ENCODE measurements at places on chromosomes 3 and 15. TPM values are rescaled to one million over a fixed set of nuclear protein-coding genes. Genes with fewer than 3 reads are reported as not detected.
A peak's percentile ranks its signal among the peaks of the same experiment; 100 is the strongest.

Gene RAB6B
- 0.80 TPM for total RNA-seq

Gene TUSC7
- total RNA-seq, result not detected

Gene GOLGA8T
- not detected for total RNA-seq

Gene MAN2C1
- 777 TPM for total RNA-seq

Gene IL1RAP
- 5.6 TPM for total RNA-seq

Gene MELTF
- 143 TPM for total RNA-seq

Gene PLIN1
- not detected for total RNA-seq

Gene GOLGA8G
- total RNA-seq, result not detected

Gene PPP1R14D
- 197 TPM for total RNA-seq

DNA sequence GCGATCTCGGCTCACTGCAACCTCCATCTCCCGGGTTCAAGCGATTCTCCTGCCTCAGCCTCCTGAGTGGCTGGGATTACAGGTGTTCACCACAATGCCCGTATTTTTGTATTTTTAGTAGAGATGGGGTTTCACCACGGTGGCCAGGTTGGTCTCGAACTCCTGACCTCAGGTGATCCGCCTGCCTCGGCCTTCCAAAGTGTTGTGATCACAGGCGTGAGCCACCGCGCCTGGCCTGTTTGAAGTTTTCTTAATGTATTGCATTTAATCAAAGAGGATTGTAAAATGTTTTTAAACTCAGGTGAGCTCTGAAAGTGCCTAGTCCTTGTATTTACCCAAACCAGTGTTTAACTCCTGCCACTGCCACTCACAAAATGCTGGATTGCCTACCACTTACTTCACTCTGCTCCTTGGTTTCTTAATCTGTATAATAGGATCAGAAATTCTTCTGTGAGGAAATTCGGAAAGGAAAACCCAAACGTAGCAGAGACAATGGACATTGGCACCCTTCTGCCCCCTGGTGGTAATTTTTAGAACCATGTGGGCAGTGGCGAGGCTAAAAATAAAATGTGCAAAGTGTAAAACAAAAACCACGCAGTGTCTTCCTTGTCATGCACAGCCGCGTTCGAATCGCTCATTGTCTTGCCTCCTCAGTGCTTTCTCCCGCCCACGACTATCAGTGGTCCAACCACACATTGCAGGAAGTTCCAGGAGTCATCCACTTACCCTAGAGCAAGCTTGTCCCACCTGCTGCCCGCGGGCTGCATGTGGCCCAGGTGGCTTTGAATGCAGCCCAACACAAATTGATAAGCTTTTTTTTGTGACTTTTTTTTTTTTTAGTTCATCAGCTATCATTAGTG is 27.3 kb downstream of the CEP19 start:
- no peaks in the 10 kb centered on the region for H3K27me3 ChIP-seq
- H3K4me3 ChIP-seq, result peak overlapping the region; percentile 2
- H3K27ac ChIP-seq, result no peak overlapping the region
- H3K36me3 ChIP-seq, result no peaks in the 10 kb centered on the region
- DNase-seq, result peak; percentile 55
- no peaks in the 10 kb centered on the region for H3K4me1 ChIP-seq

- no peaks in the 10 kb centered on the region for H3K4me1 ChIP-seq
- H3K4me3 ChIP-seq, result no peak overlapping the region
- H3K27ac ChIP-seq, result no peak overlapping the region
- no peak for DNase-seq
- H3K36me3 ChIP-seq, result no peaks in the 10 kb centered on the region
Measured at GRCh38 chr3:105347625-105348302, 18.9 kb upstream of the ALCAM start.

- peak overlapping the region; percentile 79 for H3K4me3 ChIP-seq
- H3K27ac ChIP-seq, result peak overlapping the region; percentile 97
- H3K27me3 ChIP-seq, result no peaks in the 10 kb centered on the region
- no peaks in the 10 kb centered on the region for H3K4me1 ChIP-seq
- no peaks in the 10 kb centered on the region for H3K36me3 ChIP-seq
Measured at GRCh38 chr3:32500880-32501782, 1.5 kb downstream of the CMTM6 start.

DNA sequence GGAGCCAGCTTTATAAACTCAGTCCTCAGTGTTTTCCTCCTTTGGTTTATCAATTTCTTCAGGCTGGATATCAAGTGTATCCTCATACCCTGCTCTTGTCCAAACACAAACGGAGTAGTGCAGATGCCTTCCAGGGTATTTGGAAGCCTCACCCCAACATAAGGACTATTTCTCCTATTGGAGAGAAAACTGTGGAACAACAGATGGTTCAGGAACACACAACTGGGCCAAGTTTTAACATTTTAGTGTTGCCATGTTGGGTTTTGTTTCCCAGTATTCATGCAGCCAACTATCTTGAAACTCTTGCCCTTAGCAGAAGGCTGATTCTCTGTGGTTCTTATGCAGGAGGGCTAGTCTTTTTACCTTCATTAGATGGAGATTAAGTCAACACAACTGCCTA is 398.1 kb downstream of the GABRB3 start:
- H3K27me3 ChIP-seq, result no peaks in the 10 kb centered on the region
- no peak overlapping the region for H3K27ac ChIP-seq
- no peaks in the 10 kb centered on the region for H3K4me1 ChIP-seq
- no peak overlapping the region for H3K4me3 ChIP-seq
- no peak for DNase-seq
- no peaks in the 10 kb centered on the region for H3K36me3 ChIP-seq

- no peak for DNase-seq
- H3K4me3 ChIP-seq, result no peak overlapping the region
- H3K27ac ChIP-seq, result no peak overlapping the region
- no peaks in the 10 kb centered on the region for H3K4me1 ChIP-seq
- no peaks in the 10 kb centered on the region for H3K27me3 ChIP-seq
- no peaks in the 10 kb centered on the region for H3K36me3 ChIP-seq
Measured at GRCh38 chr3:36973139-36973538, 19.8 kb downstream of the EPM2AIP1 start.

- no peak for DNase-seq
- no peaks in the 10 kb centered on the region for H3K27me3 ChIP-seq
- H3K27ac ChIP-seq, result no peak overlapping the region
- H3K36me3 ChIP-seq, result no peaks in the 10 kb centered on the region
- no peaks in the 10 kb centered on the region for H3K4me1 ChIP-seq
Measured at GRCh38 chr15:26721232-26721967, 51.5 kb downstream of the GABRB3 start.

GRCh38 chr3:185283374-185283935 is 29.6 kb upstream of the EHHADH start:
- H3K27me3 ChIP-seq, result no peaks in the 10 kb centered on the region
- no peaks in the 10 kb centered on the region for H3K36me3 ChIP-seq
- no peak for DNase-seq
- H3K4me1 ChIP-seq, result peaks cover 8% of the 10 kb centered on the region

- no peak for DNase-seq
- peaks cover 20% of the 10 kb centered on the region for H3K4me1 ChIP-seq
- H3K27me3 ChIP-seq, result no peaks in the 10 kb centered on the region
- no peak overlapping the region for H3K4me3 ChIP-seq
Measured at GRCh38 chr3:186110975-186111974, 2.4 kb upstream of the ETV5 start.

DNA sequence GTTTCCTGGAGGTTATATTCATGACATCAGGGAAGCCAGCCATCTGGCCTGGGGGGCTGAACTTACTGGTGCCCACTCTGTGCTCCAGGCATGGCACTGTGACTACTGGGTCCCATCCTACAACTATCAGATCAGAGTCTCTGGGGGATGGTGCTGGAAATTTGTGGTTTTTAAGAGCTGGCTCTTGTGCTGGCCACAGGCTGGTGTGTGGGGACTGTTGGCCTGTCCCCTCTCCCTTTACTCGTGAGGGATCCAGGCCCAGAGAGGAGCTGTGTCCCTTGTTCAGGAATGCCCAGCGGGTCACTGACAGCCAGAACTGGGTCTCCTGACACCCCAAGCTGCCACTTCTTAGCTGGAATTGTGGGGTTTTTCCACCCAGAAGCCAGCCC is 44.5 kb upstream of the SEC22A start:
- H3K4me3 ChIP-seq, result no peak overlapping the region
- H3K36me3 ChIP-seq, result no peaks in the 10 kb centered on the region
- no peak overlapping the region for H3K27ac ChIP-seq
- no peaks in the 10 kb centered on the region for H3K4me1 ChIP-seq
- no peak for DNase-seq

- H3K27ac ChIP-seq, result peak overlapping the region; percentile 79
- peak; percentile 74 for DNase-seq
- peaks cover 13% of the 10 kb centered on the region for H3K4me1 ChIP-seq
- H3K36me3 ChIP-seq, result no peaks in the 10 kb centered on the region
- no peak overlapping the region for H3K4me3 ChIP-seq
Measured at GRCh38 chr15:45228931-45229330, 23.1 kb upstream of the SLC28A2 start.

- no peaks in the 10 kb centered on the region for H3K27me3 ChIP-seq
- no peaks in the 10 kb centered on the region for H3K4me1 ChIP-seq
- DNase-seq, result no peak
- H3K27ac ChIP-seq, result no peak overlapping the region
- no peaks in the 10 kb centered on the region for H3K36me3 ChIP-seq
- no peak overlapping the region for H3K4me3 ChIP-seq
Measured at GRCh38 chr3:99783011-99783573, 34.6 kb upstream of the CMSS1 start.

- peaks cover 62% of the 10 kb centered on the region for H3K36me3 ChIP-seq
- no peaks in the 10 kb centered on the region for H3K27me3 ChIP-seq
- no peaks in the 10 kb centered on the region for H3K4me1 ChIP-seq
Measured at GRCh38 chr3:150582620-150583019, 20.5 kb upstream of the SELENOT start.

DNA sequence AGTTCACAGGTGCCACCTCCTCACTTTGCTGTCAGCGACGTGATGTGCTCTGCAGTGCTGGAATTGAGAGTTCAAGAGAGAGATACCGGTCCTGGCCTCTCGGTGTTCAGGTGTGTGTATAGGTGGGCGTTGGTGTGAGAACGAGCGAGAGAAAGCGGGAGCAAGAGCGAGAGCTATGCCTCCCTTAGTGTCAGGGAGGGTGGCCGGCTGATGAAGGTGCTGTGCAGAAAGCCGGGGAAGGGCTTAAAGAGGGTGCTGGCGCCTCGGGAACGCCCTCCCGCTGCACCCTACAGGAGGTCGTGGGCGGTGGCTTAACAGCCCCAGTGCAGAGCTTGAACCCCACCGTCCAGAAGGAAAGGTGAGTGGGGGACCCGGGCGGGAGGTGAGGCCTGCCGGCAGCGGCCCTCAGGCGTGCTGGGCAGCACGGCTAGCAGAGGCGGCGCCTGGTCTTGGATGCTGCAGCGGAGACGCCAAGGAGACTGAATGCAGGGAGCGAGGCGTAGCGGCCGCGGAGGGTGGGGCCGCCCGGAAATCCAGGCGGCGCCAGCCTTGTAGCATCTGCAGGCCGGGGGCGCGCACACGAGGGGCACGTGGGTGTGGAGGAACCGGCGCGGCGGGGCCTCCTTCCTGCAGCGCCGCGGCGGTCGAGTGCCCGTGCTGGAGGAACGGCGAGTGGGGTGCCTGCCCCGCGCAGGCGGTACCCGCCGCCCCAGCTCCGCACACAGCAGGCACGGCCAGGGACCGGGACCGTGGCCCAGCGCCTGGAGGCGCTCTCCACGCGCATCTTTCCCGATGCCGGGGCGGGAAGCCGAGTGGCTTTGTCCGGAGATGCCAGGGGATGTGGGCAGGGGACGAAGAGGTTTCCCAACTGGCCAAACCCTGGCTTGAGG is 246.8 kb upstream of the TOPAZ1 start:
- peak overlapping the region; percentile 25 for H3K4me3 ChIP-seq
- DNase-seq, result peak; percentile 45
- H3K36me3 ChIP-seq, result no peaks in the 10 kb centered on the region

- no peaks in the 10 kb centered on the region for H3K27me3 ChIP-seq
- no peak for DNase-seq
- peaks cover 9% of the 10 kb centered on the region for H3K4me1 ChIP-seq
- H3K4me3 ChIP-seq, result peak overlapping the region; percentile 61
- H3K27ac ChIP-seq, result peak overlapping the region; percentile 78
- no peaks in the 10 kb centered on the region for H3K36me3 ChIP-seq
Measured at GRCh38 chr3:125054062-125054448, 1.7 kb downstream of the HEG1 start.

GRCh38 chr3:175837962-175838361 is 978.8 kb downstream of the NAALADL2 start:
- H3K27ac ChIP-seq, result no peak overlapping the region
- no peaks in the 10 kb centered on the region for H3K4me1 ChIP-seq
- no peak overlapping the region for H3K4me3 ChIP-seq
- no peaks in the 10 kb centered on the region for H3K27me3 ChIP-seq
- no peak for DNase-seq

DNA sequence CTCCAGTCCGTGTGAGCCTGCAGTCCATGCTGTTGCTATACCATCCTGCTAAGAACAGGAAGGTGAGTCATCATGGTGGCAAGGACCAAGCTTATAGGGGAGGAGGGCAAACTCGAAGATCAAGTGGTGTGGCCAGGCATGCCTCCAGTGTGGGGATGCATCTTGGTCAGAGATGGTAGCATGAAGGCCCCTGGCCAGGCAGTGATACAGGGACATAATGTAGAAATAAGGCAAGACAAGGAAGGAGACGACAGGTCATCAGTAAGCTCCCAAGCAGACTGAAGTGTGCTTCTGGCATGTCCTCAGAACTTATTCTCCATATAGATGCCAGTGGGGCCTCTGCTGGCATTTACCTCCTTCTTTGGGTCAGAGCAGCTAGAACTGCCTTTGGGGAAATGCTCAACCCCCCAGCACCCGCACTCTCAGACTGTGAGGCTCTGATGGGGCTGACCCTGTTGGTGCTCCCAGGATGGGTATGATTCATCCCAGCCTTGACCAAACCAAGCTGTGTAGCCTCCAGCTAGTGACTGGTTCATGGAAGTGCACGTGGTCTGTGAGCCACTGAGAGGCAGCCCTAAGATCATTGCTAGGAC is 52.5 kb upstream of the ATP2B2 start:
- no peak overlapping the region for H3K4me3 ChIP-seq
- no peaks in the 10 kb centered on the region for H3K36me3 ChIP-seq
- no peaks in the 10 kb centered on the region for H3K4me1 ChIP-seq
- no peaks in the 10 kb centered on the region for H3K27me3 ChIP-seq
- no peak overlapping the region for H3K27ac ChIP-seq

DNA sequence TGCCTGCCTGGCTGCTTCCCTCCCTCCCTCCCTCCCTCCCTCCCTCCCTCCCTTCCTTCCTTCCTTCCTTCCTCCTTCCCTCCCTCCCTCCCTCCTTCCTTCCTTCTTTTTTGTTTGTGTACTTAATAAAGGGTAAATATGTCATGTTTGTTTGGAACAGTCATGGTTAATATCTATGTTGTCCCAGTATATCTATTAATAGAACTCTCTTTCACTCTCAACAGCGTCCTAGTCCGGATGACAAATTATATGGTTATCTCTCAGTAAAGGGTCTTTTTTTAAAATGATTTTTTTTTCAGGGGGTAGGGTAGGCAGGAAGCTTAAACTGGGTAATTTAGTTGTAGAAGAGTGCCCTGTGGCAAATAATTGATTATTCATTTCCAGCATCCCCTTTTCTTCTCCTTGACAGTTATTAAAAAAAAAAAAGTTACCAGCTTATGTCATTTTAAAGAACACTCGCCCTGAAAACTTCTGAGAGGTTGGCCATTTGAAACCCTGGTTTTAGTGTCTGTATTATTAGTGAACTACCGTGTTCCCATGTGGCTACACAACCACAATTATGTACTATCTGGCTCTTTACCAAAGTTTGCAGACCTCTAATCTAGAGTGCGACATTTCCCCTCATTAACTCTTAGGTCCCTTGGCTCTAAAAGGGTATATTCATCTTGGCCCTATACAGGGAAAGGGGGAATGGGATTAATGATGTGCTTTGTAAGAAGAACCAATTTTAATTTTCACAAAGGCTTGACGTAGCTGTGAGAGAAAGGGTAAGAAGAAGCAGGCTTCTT is 13.7 kb downstream of the TAGLN3 start:
- H3K36me3 ChIP-seq, result no peaks in the 10 kb centered on the region
- no peak overlapping the region for H3K27ac ChIP-seq
- H3K4me3 ChIP-seq, result no peak overlapping the region
- H3K27me3 ChIP-seq, result no peaks in the 10 kb centered on the region
- H3K4me1 ChIP-seq, result no peaks in the 10 kb centered on the region

All from Peyer's patch (tissue), 4 donors.